ENCODE measurements at places on chromosomes 12 and 14. TPM values are rescaled to one million over a fixed set of nuclear protein-coding genes. Genes with fewer than 3 reads are reported as not detected.

FLVCR2 gene
- 2.2 TPM for total RNA-seq

VRTN gene
- total RNA-seq = not detected

TOMM20L gene
- total RNA-seq = not detected

RNASE3 gene
- total RNA-seq = not detected

ZDHHC22 gene
- not detected for total RNA-seq

FAM222A gene
- 2.1 TPM for total RNA-seq

GLI1 gene
- total RNA-seq = 1.3 TPM

PKP2 gene
- total RNA-seq = 12.9 TPM

KRT72 gene
- not detected for total RNA-seq

SERPINA9 gene
- total RNA-seq = not detected

TCL1A gene
- total RNA-seq = not detected

HHIPL1 gene
- total RNA-seq = 2.7 TPM

LIN7A gene
- 1.1 TPM for total RNA-seq

FAR2 gene
- total RNA-seq = 2.3 TPM

GUCY2C gene
- not detected for total RNA-seq

GLIPR1L1 gene
- not detected for total RNA-seq

TMEM63C gene
- total RNA-seq = not detected

SERPINA10 gene
- not detected for total RNA-seq

LRP1-AS gene
- not detected for total RNA-seq

RASSF8 gene
- total RNA-seq = 31.2 TPM

BMAL2 gene
- 0.70 TPM for total RNA-seq

KRT4 gene
- total RNA-seq = not detected

CAPZA3 gene
- total RNA-seq = not detected

TMPRSS12 gene
- not detected for total RNA-seq

ADCY4 gene
- total RNA-seq = 2.1 TPM

LMNTD1 gene
- not detected for total RNA-seq

CCDC196 gene
- total RNA-seq = not detected

TSPAN19 gene
- total RNA-seq = not detected

CLEC4D gene
- not detected for total RNA-seq
